ENCODE measurements at places on chromosomes 16 and 17.

DNA sequence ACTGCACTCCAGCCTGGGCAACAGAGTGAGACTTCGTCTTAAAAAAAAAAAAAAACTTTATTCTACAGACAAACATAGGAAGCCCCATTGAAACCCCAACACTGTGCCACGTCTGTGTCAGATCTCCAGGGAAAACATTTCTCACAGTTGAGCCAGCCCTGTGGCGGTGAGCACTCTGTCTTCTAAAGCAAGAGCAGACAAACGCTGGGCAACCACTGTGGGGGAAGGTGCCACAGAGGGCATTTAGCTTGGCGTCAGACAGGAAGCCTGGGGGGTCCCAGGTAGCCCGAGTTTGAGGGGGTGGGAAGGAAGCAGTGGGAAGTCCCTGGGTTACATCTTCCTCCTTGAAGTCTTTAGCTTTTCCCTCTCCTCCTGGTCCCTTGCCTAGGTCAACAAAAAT lies 16.0 kb downstream of the C17orf100 start:
- no peak for DNase-seq

- peak; percentile 58 for DNase-seq
Observed at GRCh38 chr17:78002166-78002565, 43.7 kb downstream of the TNRC6C start.

DNA sequence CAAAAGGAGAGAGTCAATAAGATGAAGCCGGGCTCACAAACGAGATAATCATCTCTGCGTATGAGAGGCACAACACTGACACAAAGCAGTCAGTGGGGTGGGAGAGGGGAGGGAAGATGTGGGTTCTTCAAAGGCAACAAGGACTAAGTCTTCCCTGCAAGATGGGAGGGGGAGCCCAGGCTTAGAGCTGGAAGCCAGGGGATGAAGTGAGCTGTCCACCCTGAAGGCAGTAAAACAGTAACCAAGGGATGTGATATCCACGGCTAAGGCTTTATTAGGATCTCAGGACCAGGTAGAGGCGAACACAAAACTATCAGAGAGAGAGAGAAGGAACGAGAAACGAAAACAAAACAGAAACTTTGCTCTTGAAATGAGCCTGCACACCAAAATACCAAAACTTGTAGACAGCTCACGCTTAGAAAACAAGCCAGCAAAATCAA lies 115.9 kb downstream of the DYNLRB2 start:
- DNase-seq, result no peak

- peak; percentile 53 for DNase-seq
Observed at GRCh38 chr17:65184235-65184959, 47.2 kb downstream of the RGS9 start.

- no peak for DNase-seq
Observed at GRCh38 chr17:10640475-10640874, 16.6 kb downstream of the MYH3 start.

- DNase-seq, result no peak
Observed at GRCh38 chr16:82504836-82505235, 121.9 kb upstream of the CDH13 start.

- no peak for DNase-seq
Observed at GRCh38 chr17:80067393-80067986, 31.0 kb downstream of the CCDC40 start.

DNA sequence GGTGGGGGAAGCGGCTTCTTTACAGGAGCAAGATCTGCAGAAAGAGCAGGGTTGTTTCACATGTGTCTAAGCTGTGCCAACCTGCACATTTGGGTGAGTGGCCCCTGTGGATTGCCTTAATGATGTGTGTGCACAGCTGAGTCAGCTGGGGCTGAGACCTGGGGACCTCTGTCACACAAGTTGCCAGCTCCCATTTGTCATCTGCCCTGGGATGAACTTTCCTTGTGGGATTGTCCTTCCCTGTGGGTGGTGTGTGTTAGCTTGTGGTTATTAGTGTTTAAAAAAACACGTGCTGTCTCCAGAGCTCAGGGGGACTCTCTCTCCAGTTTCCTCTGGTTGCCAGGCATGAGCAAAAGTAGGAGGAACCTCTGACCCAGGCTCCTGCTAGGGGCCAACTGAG lies 400.5 kb upstream of the CCL2 start:
- DNase-seq, result no peak

DNA sequence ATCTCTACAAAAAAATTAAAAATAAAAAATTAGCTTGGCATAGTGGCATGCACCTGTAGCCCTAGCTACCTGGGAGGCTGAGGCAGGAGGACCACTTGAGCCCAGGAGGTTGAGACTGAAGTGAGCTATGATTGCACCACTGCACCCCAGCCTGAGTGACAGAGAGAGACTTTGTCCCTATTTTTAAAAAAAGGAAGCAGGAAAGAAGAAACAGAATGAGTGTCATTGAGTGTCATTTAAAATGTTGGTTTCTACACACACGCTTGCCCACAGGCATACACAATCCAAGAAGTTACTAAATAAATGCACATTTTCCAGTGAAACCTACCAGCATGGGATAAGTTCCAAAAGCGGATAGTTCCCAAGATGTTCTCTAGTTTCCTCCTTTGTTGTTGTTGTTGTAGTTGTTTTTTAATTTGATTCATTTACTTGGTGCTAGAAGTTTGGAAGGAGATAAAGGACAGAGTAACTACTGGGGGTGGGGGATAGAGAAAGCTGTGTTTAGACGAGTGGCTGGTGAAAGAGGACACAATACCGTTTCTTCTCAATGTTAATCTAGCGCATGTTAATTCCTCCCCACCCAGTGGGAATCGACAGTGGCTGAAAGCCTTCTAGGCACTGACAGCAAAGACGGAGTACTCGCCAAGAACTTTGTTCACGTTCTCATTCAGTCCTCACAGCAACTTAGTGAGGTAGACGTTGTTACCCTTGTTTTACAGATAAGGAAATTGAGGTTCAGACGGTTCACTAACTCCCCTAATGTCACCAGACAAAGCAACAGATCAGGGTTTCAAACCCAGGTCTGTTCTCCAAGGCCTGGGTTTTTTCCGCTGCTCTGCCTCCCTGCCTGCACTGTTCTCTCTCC lies 17.3 kb downstream of the MRPS23 start:
- DNase-seq, result no peak

DNA sequence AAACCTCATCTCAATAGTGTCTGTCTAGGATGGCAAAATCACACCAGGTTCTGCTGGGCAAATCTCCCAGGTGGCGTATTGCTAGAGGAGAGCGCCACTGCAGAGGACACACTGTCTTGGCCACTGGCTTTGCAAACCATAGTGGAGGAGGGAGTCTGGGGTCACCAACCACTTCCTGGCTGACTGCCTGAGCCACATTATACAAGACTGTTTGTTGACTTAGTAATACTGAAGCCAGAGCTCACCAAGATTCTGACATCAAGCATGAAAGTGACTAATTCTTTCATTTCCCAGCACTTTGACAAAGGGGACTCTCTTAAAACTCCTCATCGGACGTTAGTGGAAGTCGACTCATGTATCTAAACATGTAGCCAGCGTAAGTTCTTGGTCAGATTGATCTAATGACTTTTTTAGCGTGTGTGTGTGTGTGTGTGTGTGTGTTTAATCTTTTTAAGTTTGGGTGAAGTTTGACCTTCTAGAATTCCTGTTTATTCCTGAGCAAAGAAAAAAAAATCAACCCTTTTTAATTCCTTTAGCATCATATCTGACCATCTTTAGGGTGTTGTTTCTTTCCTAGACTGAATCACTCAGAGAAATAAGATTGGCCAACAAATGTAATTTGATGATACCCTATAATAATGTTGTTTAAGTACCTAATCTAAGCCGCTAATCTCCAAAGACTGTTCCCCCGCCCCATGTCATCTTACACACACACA lies 13.7 kb downstream of the PITPNC1 start:
- DNase-seq, result no peak

- DNase-seq, result no peak
Observed at GRCh38 chr17:1872976-1873375, 43.2 kb downstream of the RPA1 start.

- no peak for DNase-seq
Observed at GRCh38 chr16:79456036-79456435, 144.5 kb downstream of the MAF start.

GRCh38 chr17:41812381-41813151 lies at the start of gene FKBP10:
FKBP10 (plus strand) TSS chr17:41813004; CDS start chr17:41813035, 31 bp downstream.
- peak; percentile 97 for DNase-seq

- DNase-seq, result peak; percentile 81
Observed at GRCh38 chr17:75878174-75878998, at the start of gene TRIM47. TRIM47 (minus strand) TSS chr17:75878581; CDS start chr17:75878548, 33 bp downstream.

- DNase-seq, result no peak
Observed at GRCh38 chr17:32174889-32175288, 32.6 kb downstream of the RHOT1 start.

DNA sequence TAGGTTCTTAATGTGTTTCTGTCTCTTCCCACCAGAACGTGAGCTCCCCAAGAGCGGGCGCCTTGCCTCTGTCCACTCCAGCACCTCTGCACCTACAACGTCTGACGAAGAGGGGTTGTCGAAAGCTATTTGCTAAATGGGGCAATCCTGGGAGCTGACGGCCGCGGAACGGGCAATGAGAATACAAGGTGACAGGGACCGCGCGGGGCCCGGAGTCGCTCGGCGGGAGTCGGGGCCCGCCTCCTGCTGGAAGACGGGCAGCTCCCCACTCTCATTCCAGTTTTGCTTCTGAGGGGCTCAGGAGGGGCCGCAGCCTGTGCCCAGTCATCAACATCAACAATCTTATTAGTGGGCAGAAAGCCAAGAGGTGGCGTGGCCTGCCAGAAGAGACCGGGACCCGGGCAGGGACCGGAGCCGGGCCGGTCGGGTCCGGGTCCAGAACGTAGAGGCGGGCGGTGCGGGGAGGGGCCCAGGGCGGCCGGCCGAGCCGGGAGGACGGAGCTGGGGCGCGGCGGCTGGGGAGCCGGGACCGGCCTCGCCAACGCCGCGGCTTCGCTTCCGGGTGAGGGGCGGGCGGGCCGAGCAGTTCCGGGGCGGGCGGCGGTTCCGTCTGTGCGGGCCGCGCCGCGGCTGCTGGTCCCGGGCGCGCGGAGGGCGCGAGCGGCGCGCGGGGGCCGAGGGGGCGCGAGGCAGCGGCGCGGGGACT lies at the start of gene MOSMO:
Gene MOSMO (plus strand): TSS at position 603 of the 706 bp plus-strand sequence. CDS start 191 bp downstream, outside the sequence.
- peak; percentile 94 for DNase-seq
